ENCODE measurements at places on chromosomes 12 and 14.
A peak's percentile ranks its signal among the peaks of the same experiment; 100 is the strongest.

GRCh38 chr12:53196486-53196885 lies 10.6 kb downstream of the ITGB7 start:
- DNase-seq = no peak

- no peak for DNase-seq
Observed at GRCh38 chr14:51616724-51617409, 34.8 kb upstream of the FRMD6 start.

- no peak for DNase-seq
Observed at GRCh38 chr14:71588576-71589215, 343.5 kb upstream of the RGS6 start.

GRCh38 chr12:93979189-93979588 lies 169.2 kb upstream of the PLXNC1 start:
- DNase-seq = no peak

DNA sequence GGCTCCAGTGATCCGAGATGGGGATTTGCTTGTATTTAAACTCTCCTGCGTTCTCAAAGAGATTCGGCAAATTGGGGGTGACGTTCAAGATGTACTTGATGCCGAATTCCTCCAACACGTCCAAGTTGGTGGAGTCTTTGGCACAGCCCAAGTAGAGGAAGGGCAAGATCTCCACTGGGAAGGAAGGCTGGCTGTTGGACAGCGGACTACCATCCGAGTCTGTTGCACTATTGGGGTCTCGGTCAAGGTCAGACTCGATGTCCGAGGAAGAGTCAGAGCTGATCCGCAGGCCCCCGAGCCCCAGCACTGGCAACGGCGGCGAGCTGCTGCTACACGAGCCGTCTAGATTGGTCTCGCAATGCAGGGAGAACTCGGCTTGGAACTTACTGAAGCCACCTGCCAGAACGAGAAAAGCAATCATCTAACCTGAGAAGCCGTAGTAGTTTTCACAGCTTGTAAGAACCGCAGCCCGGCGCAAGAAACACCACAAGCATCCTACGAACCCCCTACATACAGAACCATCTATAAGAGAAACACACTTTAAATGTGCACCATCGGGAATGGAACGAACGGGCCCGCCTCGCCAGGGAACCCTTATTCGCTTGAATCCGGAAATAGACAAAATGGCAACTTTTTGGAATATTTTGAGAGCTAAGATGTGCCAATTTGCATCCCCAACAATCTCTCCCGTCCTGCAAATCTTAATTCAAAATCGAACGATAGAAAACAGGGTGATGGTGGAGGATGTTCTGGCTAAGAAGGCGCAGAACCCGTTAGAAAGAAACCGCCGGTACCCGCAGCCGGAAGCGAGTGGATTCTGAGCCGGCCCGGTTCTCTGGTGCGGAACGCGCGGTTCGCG lies 1.4 kb downstream of the DUSP6 start:
- DNase-seq = no peak

DNA sequence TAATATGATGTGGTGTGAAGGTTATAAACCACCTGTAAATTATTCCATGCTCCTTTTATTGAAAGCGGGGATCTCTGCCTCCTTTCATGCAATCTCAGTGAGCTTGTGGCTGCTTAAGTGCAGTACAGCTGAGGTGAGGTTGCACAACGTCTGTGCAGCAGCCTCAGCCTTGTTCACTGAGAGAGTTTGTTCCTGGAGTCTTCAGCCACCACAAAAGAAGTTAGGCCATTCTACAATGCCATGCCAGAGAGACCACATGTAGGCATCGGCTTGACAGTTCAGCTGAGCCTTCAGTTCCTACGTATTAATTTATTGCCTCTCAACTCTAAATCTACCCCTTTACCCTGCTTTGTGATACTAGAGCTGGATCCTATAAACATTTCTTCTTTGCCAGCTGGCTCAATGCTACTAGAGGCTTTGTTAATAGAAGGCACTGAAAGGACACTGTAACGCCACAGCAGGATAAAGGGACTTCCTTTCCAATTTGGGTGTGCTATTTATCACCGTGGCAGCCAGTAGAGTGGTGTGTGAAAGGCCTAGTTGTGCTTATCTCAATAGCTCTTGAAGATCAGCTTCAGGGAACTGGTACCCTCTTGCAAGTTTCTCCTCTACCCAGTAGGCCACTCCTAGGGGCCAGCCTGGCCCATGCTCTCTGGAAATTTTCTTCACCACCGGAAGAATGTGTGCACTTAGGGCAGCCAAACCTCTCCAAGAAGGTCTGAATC lies 337.7 kb downstream of the IPO8 start:
- DNase-seq = no peak

DNA sequence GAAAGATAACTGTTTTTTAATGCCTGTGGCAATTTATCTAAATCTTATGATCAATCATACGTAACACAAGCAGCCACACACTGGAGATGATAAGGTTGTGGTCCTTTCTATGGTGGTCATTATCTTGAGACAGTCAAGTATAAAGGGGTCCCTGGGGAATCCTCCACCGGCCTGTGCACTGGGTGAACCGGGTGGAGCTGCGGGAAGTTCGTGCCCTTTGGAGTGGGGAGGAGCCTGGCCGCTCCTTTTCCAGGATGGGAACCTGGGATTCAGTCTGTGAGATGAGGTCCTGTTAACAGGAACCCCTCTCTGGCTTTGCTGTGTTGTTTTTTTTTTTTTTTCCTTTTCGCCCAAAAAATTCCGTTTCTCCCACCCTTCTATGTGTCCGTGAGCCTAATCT lies 167.5 kb upstream of the RPL10L start:
- DNase-seq = no peak

DNA sequence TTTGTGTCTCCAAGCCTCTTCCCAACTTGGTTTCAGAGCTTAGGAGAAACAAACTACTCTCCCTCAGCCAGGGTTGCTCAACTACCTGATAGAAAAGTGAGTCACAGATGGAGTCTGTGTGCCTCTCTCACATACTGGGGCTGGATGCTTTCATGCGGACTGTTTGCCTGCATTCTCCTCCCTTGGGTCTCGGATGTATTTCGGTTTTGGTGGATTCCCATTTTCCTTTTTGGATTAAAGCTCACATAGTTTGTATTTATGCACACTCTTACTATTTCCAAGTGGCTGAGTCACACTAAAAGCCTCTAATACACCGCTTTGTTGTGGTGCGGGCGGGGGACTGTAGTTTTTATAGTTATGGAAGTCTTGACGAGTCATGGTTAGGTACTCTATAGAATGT lies 505.4 kb downstream of the LRFN5 start:
- DNase-seq = no peak

- DNase-seq = no peak
Observed at GRCh38 chr12:52787324-52788191, 8.4 kb downstream of the KRT3 start.

GRCh38 chr12:13177906-13178305 lies 18.6 kb upstream of the EMP1 start:
- no peak for DNase-seq

DNA sequence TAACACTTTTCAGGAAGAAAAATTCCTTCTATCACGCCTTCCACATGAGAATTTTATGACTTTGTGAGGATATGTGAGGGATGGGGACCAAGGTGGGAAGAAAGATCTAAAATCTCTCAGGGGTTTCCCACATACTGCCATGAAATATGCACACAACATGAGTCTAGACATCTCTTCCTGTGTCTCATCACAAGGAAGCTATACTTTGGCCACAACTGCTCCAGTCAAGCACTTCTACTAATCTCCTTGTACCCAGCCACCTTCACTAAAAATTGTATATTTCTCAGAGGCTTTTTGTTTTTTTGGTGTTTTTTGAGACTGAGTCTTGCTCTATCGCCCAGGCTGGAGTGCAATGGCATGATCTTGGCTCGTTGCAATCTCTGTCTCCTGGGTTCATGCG lies 3.2 kb downstream of the OSBPL8 start:
- peak; percentile 22 for DNase-seq

GRCh38 chr12:106086696-106087095 lies 52.1 kb downstream of the NUAK1 start:
- no peak for DNase-seq

DNA sequence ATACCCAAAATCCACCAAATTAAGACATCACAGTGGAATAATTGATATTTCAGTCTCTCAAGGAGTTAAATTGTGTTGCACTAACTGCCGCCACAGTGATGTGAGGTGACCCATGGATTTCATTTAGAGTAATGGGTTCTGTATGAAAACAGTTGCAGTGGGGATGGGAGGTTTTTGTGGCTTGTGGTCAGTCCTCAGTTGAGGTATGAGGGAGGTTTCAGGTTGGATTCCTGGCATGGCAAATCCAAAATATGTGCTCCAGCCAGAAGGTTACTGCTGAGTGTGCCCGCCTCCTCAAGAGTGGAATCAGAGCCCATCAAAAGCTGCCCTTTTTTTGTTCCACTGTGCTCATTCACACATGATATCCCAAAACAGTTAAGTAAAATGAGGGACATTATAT lies 487.1 kb downstream of the EGLN3 start:
- no peak for DNase-seq

DNA sequence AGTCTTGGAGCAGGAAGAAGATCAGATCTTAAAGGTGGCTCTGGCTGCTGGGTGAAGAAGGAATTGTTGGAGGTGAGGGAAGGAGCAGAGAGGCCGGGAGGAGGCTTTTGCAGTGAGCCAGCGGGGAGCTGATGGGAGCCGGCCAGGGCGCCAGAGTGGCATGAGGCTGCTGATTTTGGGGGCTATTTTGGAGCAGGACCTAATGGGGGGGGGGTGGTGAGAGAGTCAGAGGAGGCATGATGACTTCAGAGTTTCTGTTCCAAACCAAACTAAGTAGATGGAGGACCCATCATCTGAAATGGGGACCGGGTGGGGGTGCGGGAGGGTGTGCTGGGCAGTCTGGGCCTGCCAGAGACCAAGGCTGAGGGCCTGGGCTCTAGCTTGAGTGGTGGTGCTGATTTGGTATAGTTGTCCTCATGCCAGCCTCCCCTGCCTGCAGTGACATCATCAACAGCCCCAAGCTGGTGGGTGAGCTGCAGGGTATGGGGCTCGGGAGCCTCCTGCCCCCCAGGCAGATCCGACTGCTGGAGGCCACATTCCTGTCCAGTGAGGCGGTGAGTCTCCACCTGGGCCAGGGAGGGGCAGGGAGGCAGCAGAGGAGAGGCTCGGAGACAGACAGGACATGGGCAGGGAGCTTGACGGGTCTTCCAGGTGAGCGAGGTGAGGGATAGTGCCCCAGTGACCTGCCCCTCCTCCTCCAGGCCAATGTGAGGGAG lies 6.2 kb downstream of the TNFAIP2 start:
- no peak for DNase-seq

DNA sequence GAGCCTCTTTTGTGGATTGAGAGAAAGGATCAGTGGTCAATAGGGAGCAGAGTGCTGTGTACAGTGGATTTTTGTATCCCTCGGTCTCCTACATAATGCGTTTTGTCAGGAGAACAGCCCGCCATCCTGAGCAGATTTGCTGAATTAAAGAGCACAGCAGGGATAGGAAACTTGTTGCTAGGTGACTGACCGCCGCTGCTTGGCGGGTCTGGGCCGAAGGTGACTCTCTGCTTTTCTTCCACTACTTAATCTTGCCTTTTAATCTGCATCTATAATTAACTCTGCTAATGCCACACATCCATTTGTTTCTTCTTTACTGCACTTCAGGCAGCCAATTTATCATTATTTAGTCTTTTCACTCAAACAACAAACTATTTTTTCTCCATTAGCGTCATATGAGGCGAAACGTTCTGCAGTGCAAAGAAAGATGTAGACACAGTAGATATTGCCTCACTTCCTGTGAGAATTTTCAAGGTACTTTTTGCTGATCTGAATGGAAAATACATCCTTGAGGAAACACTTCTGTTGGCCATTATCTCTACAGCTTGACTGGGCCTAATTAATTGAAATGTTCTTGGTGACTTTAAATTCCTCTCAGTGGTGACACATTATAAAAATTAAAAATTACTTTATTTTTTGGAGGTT lies 108.0 kb downstream of the PPM1A start:
- DNase-seq = no peak

DNA sequence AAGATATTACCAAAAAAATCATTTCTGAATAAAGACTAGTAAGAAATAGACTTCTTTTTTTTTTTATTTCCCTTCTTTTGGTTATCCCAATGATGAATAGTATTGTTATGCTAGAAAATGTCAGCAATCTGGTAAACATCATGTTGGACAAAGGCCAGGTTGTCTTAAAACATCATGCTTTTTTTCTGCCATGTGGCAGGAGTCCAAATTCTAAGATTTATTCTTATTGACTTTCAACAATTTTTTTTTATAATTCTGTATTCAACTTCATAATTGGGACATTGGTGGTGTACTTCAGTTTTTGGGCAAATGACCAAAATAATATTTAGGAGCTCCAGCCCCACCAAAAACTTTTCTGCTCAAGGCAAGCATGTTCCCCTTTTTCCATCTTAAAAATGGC lies 10.5 kb downstream of the DCN start:
- no peak for DNase-seq

DNA sequence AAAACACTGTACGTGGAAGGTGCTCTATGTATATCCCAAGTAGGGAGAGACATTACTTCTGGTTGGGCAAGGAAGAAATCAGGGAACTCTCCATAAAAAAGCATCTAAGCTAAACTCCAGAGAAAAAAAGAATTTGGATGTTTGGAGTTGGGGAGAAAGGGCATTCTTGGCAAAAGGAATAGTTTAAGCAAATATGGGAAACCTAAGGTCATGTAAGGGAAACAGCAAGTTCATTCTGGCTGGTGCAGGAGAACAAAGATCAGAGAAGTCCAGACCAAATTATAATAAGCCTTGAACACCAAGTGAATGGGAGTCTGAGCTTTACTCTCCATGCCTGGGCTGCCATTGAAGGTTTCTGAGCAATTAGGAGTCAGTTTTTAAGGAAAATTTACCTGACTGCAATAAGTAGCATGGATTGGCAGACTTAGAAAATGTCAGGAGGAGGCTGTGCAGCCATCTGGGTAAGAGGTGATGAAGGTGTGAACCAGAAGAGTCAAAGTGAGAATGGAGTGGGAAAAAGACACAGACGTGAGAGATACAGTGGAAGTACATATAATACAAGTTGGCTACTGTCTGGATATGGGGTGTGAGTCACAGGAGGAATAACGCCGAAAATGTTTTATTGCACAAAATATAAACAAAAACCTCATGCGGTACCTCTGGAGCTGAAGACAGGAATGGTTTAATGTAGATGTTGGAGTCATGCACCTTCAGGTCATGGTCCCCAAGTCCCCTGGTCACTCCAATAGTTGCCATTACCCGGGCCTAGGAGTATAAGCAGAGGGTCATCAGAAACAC lies 222.6 kb downstream of the MON2 start:
- no peak for DNase-seq

GRCh38 chr14:39322807-39323206 lies 89.1 kb downstream of the MIA2 start:
- no peak for DNase-seq
